Activated CD4-positive, alpha-beta T cell treated with anti-CD3 and anti-CD28 coated beads, Interleukin-2, amount 10 ng/mL, durations not matched to agents 7 days and 5 days (primary cell): ENCODE measurements at places on chromosomes 2 and 18. TPM values are rescaled to one million over a fixed set of nuclear protein-coding genes. Genes with fewer than 3 reads are reported as not detected.
A peak's percentile ranks its signal among the peaks of the same experiment; 100 is the strongest.

FAM228A gene
- not detected for total RNA-seq

EIF2B4 gene
- total RNA-seq: 42.2 TPM

POTEJ gene
- not detected for total RNA-seq

ANKRD30BL gene
- total RNA-seq: not detected

FBXO48 gene
- 2.8 TPM for total RNA-seq

PASK gene
- total RNA-seq: 55.5 TPM

LBX2 gene
- total RNA-seq: not detected

GRCh38 chr18:11290786-11291185 is 141.4 kb upstream of the PIEZO2 start:
- no peak for DNase-seq

DNA sequence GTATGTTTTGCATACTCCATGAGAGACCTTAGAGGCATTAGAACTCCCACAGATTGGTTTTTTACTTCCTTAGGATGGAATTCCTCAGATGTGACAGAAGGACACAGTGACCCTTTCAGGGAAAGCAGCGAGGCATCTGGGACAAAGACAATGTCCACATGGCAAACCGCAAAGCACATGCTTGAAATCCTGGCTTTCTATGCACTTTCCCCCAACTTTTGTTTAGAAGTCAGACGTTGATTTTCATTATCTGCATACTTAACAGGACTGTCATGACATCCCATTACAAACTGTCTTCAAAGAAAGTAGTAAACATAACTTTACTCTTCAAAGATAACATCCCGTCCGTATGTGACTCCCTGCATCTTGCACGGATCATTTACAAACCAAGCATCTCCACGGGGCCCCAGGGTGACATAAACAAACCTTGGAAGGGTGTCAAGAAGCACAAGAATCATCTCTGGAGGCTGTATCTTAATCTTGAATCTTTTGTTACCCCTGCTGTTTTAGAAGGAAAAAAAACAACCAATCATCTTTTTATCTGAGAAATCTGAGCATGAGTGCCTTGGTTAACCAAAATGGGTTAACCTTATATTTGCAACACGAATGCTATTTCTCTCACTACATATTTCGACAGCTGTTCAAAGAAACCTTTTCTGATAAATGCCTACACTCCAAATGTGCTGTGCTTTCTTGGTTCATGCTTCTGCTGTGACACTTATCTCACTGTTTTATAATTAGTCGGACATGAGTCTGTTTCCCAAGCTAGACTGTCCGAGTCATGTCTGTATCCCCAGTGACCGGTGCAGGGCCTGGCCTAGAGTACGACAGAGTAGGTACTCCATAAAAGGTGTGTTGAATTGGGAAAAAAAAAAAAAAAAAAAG is 90.8 kb downstream of the CCBE1 start:
- no peak for DNase-seq

DNA sequence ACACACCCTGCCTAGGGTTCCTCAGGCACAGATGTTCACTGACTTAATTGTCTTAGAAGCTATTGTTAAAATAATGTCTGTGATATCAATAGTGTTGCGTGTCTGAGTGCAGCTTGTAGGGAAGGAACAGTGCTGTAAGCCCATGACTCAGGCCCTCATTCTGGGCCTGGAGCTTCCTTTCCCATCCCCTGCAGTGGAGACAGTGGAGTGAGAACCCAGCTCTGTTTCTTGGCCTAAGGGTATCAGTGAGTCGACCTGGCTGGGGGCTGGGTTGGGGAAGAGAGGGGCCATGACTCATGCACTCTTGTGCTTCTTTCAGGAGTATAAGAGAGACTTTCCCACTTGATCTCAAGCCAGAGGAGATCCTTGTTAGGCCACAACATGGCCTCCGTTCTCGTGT is 106.8 kb downstream of the HRH4 start:
- no peak for DNase-seq

DNA sequence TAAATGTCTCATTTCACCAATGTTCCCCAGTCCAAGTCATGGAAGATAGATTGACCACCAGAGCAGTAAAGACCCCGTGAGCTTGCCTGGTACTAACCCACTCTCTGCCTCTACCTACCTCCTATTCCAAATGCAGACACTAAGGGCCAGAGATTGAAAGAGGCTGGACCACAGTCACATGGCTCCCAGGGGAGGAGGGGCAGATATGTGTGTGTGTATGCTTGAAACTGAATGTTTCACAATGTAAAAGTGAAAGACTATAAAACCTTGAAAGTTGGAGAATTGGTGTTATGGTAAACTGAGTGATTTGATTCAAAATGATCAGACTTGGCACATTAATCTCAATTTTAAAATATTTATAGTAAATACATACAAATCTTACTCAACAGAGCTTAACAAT is 21.7 kb upstream of the KLHL29 start:
- DNase-seq: no peak

- no peak for DNase-seq
These were observed 42.0 kb downstream of the CCDC148 start for GRCh38 chr2:158414538-158414937.

GRCh38 chr18:317618-318017 is 49.8 kb upstream of the THOC1 start:
- DNase-seq: no peak

- DNase-seq: no peak
These were observed 41.3 kb downstream of the REV1 start for GRCh38 chr2:99448556-99448955.

- DNase-seq: no peak
These were observed 910.8 kb upstream of the CDH2 start for GRCh38 chr18:29087616-29088246.

DNA sequence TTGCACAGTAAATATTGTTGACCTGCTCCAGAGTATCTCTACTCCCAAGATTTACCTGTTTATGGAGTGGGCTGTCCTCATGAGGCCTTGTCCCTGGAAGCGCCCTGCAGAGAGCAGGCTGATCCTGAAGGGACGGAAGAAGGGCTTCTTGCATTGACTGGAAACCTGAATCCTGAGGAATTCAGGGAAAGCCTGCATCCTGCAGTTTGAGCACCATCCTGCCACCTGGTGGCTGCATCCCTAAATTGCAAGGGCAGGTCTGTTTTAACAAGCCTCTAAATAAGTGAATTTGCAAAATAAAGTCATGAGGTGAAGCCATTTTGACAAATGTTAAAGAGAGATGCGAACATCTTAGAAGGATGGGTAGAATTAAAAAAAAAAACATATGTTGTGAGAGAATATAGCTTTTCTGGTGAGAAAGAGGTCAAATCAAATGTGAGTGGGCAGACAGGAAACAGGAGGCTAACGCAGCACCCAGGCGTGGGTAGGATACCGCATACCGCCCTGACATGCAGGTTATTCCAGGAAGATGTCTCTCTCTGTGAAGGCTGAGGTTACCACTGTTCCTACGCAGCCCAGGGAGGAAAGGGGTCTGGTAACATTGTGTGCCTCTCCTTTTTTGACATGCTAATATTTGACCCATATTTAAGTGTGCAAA is 754.9 kb downstream of the RNF144A start:
- peak; percentile 48 for DNase-seq

DNA sequence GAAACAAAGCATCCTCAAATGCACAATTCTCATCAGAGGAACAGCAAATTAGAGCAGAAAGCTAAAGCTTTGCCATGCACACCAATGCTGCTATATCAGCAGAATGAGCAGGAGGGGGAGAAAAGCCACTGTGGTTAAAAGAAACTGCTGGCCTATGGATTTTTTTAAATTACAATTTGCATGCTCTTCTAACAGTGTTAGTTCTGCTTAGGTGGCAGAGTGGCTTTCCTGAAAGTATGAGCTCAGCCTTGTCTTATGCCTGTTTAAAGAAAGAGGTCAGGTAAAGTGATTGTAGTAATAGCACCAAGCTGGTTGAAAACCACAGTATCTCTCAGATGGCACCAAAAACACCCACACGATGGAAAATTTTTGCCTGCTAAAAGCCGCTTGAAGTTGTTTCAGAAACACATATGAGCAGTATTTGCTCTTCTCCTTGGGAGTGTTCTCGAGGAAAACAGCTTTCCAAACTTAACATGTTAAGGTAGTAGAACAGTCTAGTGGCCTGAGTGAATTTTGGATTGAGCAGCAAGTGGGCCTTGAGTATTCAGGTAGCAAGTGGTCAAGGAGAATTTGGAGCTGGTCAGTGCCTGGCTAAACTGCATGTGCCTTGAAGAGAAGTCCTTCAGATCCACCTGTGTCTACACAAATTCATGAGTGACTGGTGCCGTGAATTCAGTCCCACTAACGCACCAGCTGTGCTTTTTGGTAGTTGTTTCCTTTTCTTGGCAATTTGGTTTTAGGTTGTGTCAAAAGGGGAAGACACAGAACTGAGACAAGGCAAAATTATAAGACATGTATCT is 19.6 kb upstream of the NDUFV2 start:
- DNase-seq: peak; percentile 59

DNA sequence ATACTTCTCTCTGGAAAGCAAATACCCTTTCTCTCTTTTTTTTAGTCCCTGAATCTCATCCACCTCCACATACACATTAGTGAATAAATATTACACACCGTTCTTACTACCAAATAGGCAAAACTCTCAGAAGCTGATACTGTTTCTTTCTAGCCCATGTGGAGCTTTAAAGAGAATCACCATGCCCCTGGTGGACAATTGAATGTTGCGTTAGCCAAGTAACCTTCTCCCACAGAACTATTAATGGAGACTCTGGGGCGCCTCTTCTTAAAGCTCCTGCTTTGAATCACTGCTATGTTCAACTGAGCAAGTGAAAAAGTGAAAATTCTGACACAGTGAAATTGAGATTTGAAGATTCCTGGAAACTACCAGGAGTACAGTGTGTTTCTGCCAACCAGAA is 522.8 kb upstream of the CDH7 start:
- DNase-seq: no peak

DNA sequence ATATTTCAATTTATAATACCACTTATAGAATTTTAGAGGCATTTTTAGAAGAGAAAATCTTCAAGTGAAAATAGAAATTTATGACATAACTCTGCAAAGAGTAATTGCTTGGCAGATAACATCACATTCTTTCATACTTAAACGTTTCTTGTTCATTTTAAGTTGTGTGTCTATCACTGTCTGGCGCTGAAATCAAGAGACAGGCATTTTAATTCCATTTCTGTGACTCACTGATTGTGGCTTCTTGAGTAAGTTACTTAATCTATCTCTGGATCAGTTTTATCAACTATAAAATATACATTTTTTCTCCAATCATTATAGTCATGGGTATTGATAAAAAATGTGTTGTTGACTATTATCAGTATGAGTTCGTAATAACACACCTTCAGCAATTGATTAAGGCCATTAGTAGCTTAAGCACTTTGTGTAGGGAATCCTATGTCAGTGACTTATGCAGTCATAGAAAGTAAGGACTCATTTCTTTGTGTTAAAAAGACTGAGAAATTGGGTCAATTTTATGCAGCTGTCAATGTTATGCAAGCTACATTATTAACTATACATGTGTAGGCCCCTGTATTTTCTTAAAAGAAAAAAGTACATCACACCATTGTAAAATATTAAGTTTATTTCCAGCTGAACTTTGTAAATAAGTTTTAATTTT is 497.3 kb downstream of the CCDC85A start:
- no peak for DNase-seq

- no peak for DNase-seq
These were observed 52.7 kb upstream of the PELI1 start for GRCh38 chr2:64196963-64197362.

- DNase-seq: no peak
These were observed 78.4 kb downstream of the NEB start for GRCh38 chr2:151655663-151656398.

DNA sequence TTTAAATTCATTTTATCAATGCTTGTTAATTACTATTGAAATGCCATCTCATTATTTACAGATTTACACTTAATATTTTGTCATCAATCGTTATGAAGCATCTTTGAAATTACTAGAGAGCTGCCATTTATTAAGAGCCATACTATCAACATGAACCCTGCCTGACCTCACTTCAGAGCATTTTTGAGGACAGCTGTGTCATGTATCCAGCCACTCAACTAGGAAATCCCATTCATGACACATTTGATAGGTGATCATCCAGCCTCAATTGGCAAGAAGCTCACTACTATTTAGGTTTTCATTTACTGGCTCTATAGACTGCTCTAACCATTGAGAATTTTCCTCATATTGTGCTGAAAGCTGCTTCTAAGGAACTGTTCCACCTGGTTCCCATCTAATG is 40.6 kb upstream of the TLK1 start:
- no peak for DNase-seq

DNA sequence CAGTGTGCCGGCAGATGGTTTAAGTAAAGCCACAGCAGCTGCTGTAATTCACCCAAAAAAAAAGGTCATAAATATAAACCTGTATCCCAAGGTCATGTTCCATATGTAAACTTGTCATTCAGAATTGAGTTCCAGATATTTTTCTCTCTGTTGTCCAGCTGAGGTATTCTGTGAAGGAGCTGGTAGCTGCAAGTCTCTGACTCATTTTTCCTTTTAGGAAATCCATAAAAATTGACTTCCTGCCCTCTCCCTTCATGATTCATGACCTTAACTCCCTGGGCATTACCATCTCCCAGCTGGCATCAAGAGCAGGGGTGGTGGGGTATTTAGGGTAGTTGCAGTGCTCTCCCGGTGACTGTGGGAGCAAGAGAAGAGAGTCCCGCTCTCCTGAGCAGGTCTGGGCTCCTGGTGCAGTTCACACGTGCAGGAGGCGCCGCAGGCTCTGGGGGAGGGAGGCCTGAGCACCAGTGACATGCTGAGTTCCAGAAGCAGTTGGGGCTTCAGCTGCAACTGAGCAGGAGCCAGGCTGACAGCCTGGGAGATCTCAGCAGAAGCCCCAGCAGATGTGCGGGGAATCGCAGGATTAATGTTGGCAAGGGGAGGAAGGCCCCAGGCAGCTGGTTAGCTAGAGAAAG is 192.6 kb downstream of the MGAT5 start:
- DNase-seq: no peak

- DNase-seq: no peak
These were observed 507.5 kb downstream of the SLC4A3 start for GRCh38 chr2:220134756-220135534.

- DNase-seq: no peak
These were observed 4.3 kb downstream of the VAPA start for GRCh38 chr18:9918016-9918680.

DNA sequence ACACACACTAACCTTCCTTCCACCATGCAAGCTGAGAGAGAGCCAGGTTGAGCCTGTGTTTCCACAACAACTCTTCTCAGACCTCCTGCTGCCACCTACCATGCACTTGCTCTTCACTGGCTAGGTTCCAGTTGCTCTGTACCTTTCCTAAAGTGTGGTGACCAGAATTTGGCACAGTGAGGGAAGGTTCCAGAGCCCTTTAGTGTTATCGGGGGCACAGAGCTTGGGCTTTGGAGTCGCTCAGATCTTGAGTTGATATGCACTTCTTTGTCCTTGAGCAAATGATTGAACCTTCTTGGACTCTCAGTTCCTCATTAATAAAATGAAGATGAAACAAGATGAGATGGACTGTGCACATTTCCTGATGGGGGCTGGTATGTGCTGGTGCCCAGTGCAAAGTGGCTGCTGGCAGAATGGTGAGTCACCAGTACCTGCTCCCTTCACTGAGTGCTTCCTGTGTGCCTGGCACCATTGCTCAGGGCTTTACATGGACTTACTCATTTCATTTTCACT is 47.1 kb downstream of the NEDD4L start:
- no peak for DNase-seq

GRCh38 chr2:67283641-67284040 is 113.5 kb upstream of the ETAA1 start:
- no peak for DNase-seq
